ENCODE measurements at places on chromosomes 13 and 19.
A peak's percentile ranks its signal among the peaks of the same experiment; 100 is the strongest.

- no peak for DNase-seq
Observed at GRCh38 chr19:49591731-49592485, 926 bp downstream of the PRR12 start.

- DNase-seq, result no peak
Observed at GRCh38 chr19:23415561-23416191, 20.4 kb upstream of the ZNF91 start.

DNA sequence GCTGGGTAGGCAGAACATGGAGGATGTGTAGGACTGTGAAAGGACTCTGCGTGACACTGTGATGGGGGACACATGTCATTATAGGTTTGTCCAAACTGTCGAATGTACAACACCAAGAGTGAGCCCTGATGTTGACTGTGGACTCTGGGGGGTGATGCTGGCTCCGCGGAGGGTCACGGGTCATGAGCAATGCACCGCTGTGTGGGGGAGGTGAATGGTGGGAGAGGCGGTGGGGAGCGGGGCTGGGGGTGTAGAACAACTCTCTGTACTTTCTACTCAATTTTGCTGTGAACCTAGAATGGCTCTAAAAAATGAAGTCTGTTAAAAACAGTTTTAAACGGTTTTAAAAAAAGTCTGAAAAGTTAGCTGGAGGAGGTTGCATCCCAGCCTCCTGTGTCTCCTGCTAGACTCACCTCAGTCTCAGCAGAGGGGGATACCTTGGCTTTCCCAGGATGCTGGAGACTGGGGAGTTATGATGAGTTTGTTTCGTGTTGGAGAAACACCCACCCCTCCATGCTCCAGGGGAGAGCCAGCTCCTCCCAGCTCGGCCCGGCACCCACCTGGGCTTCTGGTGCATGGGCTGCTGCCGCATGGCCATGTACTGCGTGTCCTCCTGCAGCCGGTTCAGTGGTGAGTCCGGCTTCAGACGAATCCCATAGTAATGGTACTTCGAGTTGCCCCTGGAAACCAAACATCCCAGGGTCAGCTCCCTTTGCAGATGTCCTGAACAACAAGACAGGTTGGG is 34.7 kb upstream of the RANBP3 start:
- DNase-seq, result no peak

DNA sequence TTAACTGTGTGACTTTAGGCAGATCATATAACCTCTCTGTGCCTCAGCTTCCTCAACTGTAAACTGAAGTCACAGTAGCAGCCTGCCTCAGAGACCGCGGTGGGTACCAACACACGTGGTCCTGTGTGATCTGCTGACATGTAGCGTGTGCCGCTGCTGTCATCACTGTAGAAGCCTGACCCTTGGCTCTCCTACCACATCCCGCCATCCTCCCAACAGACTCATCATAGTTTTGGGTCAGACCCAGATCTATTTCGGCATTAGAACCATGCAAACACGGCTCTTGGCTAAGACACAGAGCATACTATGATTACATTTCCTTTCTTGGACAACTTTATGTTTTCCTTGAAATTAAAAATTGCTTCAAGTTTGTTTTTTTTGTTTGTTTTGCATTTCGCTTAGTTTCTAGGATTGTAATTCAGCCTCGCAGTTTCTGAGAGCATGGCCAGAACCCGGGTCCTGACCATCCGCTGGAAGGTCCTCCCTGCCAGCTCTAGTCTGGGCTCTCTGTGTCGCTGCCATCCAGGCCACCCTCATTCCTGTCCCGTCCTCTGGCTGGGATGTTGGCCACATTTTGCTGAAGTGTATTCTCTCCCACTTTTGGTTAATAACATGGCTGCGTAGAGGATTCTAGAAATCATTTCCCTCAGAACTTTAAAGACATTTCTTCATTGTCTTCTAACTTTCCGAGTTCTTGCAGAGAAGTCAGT is 53.0 kb downstream of the GGACT start:
- DNase-seq, result no peak

DNA sequence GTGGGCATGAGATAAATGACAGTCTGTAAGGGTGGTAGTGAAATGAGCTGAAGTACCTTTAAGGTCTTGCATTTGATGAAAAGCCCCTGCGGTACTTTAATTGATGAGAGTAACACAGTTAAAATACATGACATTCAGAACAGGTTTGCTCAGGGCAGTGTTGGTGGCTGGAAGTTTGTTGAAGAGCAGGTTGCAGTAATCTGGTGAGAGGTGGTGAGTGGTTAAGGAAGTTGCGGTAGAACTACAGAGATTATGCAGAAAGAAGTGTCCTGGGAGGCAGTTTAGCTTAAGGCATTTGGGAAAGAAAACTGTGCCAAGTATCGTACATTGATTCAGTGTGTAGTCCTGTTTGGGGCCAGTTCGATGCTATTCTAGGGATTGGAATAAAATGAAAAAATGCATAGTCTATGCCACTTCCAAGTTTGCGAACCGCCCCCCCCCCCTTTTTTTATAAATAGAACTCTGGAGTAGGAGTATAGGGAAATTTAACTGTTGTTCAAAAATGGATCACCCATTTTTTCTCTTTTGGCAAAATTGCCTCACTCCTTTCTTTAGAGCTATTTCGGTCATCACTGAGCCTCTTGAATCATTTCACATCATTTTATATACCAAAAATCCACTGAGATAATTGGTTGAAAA is 42.7 kb downstream of the SLAIN1 start:
- DNase-seq, result no peak

DNA sequence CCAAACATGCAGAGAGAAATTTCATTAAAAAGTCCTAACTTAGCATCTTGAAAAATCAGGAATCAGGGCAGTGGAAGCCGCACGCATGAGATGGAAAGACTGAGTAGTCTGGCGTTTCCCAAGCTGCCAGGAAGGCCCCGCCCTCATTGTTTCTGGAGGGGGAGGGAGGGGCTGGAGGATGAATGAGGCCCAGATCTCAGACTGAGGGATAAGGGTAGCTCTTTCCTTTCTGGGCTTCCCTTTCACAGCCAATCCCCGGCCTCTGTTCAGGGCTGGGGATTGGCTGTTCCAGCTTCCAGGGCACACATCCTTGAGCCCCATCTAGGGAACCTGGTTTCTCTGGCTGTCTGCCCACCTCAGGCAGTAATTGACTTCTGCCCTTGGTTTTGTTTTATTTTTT is 7.3 kb downstream of the C19orf53 start:
- DNase-seq, result peak; percentile 3

GRCh38 chr13:106063591-106064313 is 471.7 kb downstream of the EFNB2 start:
- no peak for DNase-seq

- DNase-seq, result no peak
Observed at GRCh38 chr13:29937379-29937778, 87.0 kb upstream of the UBL3 start.

DNA sequence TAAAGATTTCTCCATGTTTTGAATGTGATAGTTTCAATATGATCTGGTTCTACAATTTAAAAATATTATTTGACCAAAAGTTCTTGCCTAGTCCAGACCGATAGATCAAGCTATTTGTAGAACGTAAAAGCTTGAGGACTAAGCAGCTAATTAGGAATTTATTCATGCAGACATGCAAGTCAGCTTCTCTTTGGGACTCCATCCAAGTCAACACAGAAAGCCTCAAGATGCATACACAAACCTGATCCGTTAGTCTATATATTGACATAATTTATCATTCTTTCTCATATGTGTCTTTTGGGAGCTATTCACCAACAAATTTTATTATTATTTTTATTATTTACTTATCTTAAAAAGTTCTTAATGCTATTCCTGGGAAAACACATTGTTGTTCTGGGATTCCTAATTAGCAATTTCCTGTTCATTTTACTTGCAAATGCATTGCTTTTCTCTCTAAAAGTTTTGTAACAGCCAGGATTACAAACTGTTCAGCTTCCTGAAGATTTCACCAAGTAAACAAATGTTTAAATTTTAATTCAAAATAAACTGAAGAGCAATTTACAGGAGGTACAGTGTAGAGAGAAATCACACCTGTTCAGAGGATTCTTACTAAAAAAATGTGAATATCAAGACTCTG is 375.3 kb downstream of the GPC5 start:
- no peak for DNase-seq

- DNase-seq, result no peak
Observed at GRCh38 chr19:13240312-13241022, 90.3 kb downstream of the IER2 start.

GRCh38 chr19:43320546-43320945 is 32.9 kb upstream of the CD177 start:
- no peak for DNase-seq

GRCh38 chr19:31629579-31630363 is 280.5 kb upstream of the TSHZ3 start:
- DNase-seq, result no peak

- DNase-seq, result no peak
Observed at GRCh38 chr19:31261019-31261602, 88.1 kb downstream of the TSHZ3 start.

Data from NCI-H187 (cell line).